COR-L47 (cell line): ENCODE measurements at places on chromosomes 7 and 10.

- DNase-seq: no peak
These were observed 89.8 kb upstream of the NPVF start for GRCh38 chr7:25318047-25318446.

- no peak for DNase-seq
These were observed 273.7 kb downstream of the SEMA3D start for GRCh38 chr7:84912993-84913635.

- DNase-seq: no peak
These were observed 14.5 kb downstream of the PRKCQ start for GRCh38 chr10:6565588-6565987.

DNA sequence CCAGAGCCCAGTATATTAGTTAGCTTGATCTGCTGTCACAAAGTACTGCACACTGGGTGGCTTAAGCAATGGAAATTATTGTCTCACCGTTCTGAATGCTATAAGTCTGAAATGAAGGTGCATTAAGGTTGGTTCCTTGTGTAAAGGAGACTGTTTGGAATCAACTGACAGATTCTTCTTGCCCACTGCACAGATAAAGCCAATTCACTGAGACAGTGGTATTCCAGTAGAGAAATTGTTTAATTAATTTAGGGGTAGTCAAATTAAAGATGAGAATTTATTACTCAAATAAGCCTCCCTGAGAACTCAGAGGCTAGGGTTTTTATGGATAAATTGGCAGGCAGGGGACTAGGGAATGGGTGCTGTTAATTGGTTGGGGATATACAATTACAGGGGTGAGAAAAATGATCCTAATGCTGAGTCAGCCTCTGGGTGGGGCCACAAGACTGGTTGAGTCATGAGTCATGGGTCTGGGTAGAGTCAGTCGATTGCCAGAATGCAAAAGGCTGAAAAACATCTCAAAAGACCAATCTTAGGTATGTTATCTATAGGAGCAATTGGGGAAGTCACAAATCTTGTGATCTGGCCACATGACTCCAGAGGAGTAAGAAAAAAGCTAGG is 23.5 kb upstream of the SAMD9L start:
- no peak for DNase-seq

GRCh38 chr7:105003872-105004510 is 10.0 kb upstream of the KMT2E start:
- no peak for DNase-seq

GRCh38 chr10:69048103-69048502 is 39.8 kb upstream of the SRGN start:
- DNase-seq: no peak

DNA sequence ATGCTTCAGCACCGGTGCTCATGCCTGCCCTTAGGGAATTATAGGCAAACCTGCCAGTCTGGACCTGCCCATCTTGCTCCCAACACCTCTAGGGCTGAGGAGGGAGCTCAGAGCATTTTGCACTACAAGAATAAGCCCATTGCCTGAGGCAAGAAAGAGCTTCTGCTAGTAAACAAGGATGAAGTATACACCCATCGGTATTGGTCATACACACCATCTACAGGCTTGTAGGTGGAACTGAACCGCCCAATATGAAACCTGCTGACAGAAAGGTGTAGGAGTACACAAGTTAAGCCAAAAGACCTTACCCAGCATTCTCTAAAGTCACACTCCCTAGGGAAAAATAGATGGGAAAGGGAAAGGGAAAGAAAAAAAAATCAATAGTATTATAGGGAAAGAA is 957.0 kb upstream of the LRRTM3 start:
- no peak for DNase-seq

DNA sequence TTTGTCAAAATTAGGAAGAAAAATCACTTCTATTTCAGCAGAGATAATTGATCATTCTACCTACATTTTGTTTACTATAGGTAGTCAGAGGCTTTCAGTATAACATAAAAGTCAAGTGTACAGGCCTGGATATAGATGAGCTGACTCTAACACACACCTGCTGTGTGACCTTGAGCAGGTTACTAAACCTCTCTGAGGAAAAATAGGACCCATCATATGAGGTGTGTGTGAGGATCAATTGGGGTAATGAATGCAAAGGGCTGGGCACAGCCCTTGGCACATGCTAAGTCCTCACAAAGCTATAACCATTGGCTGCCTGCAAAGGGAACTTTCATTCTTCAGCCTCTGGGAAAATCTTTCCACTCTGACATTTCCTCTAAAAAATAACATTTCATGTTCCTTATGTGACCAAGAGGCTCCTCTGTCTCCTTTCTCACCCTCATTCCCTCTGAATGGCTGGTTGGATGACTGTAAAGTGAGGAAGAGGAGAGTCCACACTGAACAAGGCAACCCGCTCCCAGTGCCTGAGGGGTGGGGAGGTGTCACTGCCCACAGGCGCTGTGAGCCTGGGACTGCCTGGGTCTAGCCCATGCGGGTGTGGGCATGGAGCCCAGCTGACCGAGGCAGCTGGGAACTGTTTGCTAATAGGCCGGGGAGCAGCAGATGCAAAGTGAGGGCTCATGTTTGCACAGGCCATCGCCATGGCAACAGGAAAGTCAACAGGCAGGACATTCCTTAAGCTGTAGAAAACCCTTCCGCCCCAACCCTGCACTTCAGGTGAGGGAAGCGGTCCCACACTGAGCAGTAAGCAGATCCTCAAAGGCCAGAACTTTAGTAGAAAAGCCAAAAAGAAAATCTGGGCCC is 36.8 kb downstream of the MYOF start:
- DNase-seq: peak; percentile 88

DNA sequence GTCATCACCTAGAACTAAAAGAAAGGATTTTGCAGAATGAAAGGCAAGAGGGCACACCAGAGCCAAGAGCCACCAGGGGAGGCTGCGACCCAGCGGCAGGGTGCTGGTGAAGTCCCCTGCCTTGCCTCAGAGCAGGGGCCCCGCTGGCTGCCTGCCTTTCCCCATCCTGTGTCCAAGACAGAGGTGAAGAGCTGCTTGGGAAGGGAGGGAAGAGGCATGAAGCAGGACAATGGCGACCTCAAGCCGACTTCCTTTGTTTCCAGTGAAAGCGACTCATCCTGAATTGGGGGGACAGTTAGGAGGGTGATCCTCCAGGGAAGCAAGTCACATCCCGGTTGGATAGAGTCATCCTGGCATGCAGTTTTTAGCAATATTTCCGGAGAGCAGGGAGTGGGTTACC is 255.5 kb upstream of the YAE1 start:
- no peak for DNase-seq

- no peak for DNase-seq
These were observed 63.1 kb downstream of the MALRD1 start for GRCh38 chr10:19111501-19112267.

DNA sequence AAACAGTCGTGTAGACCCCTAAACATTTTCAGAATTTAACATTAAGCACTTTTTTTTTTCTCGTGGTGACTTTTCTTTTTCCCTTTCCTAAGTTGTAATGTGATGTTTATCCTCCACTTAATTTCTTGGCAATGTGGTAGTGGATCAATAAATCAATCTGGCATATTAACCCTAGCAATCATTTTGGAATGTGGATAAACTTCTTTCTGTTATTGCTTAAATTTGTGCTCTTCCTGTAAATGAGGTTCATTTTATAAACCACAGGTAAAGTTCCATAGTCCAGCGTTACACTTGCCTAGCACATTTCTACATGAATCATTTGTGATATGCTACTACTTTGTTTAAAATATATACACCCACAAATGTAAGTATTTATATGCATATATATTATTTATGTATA is 247.4 kb upstream of the ETV1 start:
- DNase-seq: no peak

DNA sequence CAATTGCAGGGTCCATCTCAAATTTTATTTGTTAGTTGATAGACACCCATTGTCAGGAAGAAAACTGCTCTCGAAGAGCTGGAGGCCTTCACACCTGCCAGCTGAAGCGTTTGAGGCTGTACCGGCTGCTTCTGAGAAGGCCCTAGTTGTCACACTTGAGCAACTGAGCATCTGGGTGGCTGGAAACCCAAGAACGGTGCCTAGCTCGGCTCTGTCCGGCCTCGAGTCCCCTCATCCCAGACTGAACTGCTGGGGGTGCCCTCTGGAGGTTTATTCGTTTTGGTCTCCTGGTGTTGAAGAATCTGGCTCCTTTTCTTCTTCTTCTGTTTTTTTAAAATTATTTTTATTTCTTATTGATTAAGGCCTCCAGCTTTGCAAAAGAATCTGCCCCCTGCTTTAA is 59.3 kb upstream of the EXOC6 start:
- DNase-seq: no peak

DNA sequence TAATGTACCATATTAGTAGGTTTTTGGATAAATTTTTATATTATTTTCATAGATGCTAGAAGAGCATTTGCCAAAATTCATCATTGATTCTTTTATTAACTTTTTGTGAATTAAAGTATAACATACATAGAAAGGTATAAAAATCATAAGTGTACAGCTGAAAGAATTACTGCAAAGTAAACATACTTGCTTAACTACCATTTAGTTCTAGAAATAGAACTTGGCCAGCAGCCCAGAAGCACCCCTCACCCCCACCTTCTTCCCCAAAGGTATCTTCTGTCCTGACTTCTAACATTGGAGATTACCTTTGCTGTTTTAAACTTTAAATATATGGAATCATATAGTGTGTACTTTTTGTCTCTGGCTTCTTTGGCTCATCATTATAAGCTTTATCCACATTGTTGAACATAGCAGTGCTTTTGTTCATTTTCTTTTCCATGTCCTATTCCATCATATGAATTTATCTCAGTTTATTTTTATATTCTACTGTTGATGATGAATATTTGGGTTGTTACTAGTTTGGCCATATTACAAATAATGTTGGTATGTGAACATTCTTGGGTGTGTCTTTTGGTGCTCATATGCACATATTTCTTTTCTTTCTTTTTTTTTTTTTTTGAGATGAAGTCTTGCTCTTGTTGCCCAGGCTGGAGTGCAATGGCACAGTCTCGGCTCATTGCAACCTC is 142.8 kb downstream of the ADK start:
- DNase-seq: peak; percentile 51

DNA sequence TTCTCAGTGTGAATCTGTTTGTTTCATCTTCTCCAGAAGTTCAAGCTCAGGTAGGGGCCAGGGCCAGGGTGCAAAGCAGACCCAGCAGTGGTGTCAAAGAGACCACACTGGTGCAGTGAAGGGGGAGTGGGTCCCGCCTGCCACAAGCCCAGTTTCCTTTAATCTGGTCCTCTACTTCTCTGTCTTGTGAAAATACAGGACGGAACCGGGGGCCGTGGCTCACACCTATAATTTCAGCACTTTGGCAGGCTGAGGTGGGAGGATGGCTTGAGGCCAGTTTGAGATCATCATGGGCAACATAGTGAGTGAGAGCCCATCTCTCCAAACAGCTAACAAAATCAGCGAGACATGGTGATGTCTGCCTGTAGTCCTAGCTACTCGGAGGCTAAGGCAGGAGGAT is 109.0 kb downstream of the SLIT1 start:
- DNase-seq: no peak

DNA sequence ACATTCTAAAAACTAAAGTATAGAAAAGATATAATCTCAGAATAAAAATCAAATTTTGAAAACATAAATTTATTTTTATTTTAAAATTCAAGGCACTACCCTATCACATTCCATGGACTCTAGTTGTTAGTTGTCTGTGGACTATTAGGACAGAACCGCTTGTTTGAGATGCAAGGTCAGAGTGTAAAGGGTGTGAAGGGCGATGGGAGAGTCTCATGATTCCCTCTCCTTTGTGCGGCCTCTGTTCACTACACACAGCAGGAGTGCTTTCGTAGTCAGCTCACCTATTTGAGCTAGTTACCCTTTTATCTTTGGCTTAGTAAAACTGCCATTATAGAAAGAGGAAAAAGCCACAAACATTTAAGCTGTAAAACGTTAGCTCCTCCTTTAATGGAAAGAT is 189.8 kb upstream of the TEX47 start:
- DNase-seq: no peak

- no peak for DNase-seq
These were observed 53.6 kb upstream of the CHCHD3 start for GRCh38 chr7:133135451-133135850.

GRCh38 chr10:80870282-80870681 is 332.6 kb downstream of the SH2D4B start:
- no peak for DNase-seq

GRCh38 chr7:84913731-84914130 is 273.1 kb downstream of the SEMA3D start:
- DNase-seq: no peak

- no peak for DNase-seq
These were observed 18.5 kb upstream of the SRGN start for GRCh38 chr10:69069090-69070042.

DNA sequence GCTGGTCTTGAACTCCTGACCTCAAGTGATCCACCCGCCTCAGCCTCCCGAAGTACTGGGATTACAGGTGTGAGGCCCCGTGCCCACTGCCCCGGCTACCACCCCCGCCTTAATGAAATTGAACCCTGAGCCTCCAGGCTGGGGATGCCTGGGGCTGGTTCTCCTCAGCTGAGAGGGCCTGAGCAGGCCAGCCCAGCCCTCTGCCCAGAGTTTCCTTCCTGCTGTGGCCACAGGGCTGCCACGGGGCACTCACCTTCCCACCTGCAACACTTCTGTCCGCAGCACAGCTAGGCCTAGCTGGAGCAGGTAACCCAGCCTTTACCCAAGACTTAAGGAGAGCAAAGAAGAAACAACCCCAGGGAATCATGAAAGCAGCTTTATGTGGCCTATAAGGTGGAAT is 78.1 kb upstream of the ANLN start:
- no peak for DNase-seq
